Adipocyte (in vitro differentiated cells): ENCODE measurements at places on chromosomes 1 and 21.
A peak's percentile ranks its signal among the peaks of the same experiment; 100 is the strongest.

DNA sequence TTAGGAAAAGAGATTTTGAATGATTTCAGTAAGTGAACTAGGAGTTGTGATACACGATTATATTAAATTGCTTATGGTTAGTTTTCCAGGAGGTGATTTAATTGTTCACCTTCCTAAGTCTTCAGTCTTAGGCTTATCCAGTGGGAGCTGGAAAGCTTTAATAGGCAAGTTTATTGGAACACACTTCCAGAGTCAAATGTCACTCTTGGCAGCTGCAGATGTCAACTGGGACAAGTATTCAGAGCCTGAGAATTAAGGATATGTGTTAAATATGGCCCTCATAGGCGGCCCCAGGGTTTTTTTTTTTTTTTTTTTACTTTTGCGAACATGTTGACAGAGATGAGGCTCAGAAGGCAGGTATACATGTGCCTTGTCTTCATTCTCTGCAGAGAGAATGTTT, 29.2 kb downstream of the UCK2 start:
- no peak for DNase-seq

DNA sequence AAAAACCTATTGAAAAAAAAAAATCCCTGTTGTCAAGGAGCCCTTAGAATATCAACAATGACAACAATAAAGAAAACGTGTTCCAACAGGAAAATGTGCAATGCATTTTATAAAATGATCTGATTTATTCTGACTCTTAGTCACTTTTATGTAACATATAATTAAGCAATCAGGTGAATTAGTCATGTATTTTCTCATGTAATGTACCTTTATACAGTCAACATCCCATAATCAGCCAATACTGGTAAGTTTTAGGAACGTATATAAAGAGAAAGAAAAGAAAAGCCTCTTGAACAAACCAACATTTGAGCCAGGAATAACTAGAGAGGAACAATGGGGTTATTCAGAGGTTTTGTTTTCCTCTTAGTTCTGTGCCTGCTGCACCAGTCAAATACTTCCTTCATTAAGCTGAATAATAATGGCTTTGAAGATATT, at the start of gene CLCA4:
Gene CLCA4, plus strand, starts transcription at position 292 of the 435 bp plus-strand sequence. Its CDS starts 42 bp downstream, at position 334.
- no peak for DNase-seq

- DNase-seq, result no peak
Observed at GRCh38 chr1:180175806-180176205, 21.1 kb downstream of the QSOX1 start.

- peak; percentile 43 for DNase-seq
Observed at GRCh38 chr1:63813829-63814277, 40.0 kb downstream of the ROR1 start.

DNA sequence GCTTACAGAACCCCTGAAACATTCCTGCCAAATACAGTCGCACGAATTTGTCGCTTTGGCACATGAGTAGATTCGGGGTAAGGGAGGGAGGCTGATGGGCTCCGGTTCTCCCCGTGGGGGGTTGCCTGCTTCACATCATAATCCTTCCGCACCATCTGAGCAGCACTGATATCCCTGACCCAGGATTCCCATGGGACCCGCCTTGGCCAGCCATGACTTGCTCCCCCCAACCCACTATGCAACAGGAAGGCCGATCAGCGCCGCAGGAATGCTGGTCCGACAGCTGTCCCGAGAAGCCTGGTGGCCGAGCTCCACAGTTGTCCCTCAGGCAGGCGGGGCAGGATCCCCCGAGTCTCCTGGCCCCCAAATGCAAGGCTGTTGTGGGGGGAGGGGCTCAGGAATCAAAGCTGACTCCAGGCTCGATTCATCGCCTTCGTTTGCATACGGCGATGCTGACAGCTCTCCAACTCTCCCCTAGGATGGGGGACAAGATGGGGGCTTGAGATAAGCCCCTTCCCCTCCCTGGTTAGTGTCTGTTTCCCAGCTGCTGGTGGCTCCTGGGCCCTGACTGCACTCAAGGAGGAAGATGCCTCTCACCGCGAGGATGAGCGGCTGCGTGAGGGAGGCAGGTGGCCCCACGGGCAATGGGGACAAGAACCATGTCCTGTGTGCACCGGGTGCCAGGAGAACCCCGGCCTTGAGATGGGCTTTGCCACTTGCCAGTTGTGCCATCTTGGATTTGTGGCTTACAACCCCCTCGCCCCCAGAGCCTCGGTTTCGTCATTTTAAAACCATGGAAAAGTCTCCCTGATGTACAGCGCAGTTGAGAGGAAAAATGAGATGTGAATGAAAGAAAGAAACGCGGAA, 9.3 kb downstream of the DRAXIN start:
- DNase-seq, result no peak
